ENCODE measurements at places on chromosomes 16 and 17. TPM values are rescaled to one million over a fixed set of nuclear protein-coding genes. Genes with fewer than 3 reads are reported as not detected.

Gene TEX19
- total RNA-seq = not detected

Gene KRTAP17-1
- not detected for total RNA-seq

Gene CEP95
- total RNA-seq = 16.9 TPM

Gene CCR7
- total RNA-seq = not detected

Measured in smooth muscle cell of the umbilical artery (primary cell).